ENCODE measurements at places on chromosomes 4 and X. TPM values are rescaled to one million over a fixed set of nuclear protein-coding genes. Genes with fewer than 3 reads are reported as not detected.

FANCB gene
- 6.7 TPM for total RNA-seq

DNA sequence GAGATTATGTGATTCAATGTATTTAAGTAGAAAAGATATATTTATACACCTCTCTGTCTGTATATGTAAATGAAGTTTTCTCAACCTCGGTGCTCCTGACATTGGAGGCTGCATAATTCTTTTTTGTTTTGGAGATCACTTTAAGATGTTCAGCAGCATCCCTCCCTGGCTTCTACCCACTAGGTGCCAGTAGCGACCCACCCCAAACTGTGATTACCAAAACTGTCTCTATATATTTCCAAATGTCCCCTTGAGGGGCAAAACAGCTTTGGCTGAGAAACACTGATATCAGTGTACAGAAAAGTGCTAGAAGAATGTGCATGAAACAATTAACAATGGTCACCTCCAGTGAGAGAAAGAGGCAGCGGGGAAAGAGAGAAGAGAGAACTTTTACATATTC is 51.2 kb downstream of the DCX start:
- peak; percentile 0 for DNase-seq

DNA sequence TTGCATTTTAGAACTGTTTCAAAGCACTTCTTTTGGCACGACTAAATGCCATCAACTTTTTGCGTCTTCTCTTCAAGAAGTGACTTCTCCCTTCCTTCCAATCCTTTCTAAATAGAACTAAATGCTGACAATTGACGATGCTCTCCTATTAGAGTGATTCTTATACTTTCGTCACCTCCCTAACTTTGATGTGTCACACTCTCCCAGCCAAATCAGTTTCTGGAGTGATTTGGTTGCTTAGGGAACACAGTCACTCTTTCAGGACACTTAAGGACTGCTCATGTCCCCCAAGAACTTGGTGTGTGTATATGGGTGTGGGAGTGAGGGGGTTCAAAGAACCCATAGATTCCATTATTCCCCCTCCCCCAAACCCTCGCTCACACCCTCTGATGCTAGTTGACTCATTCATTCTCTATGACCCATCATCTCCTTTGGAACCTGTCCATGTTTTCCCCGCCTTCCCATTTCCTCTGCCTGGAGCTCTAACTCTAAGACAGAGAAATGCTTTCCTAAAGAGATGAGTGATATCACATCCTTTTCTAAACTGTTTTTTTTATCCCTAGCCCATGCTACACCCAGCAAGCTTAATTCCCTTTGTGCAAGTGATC is 26.8 kb upstream of the AREG start:
- DNase-seq = no peak

DNA sequence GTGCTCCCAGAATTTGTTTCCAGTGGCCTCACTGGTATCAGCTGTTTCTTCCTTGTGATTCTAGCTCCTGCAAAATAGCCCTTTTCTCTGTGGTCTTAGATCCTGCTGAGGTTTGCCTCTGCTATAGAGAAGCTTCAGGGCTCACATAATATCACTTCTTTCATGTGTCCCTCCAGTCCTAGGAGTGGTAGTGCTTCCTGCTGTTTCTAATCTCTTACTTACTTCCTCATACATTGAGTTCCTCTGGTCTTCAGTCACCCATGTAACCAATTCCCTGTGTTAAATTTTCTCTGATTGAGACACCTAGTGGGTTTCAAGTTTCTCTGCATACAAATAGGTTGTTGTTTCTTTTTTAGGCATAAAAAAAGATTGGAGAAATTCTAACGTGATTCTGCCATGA is 1567.9 kb downstream of the ARAP2 start:
- no peak for DNase-seq

GRCh38 chr4:174274436-174274835 is 9.0 kb downstream of the FBXO8 start:
- no peak for DNase-seq

AP1S2 gene
- 802 TPM for total RNA-seq

NXF2B gene
- 0.16 TPM for total RNA-seq

- no peak for DNase-seq
Observed at GRCh38 chr4:80486603-80487002, 151.1 kb downstream of the CFAP299 start.

MAGEE1 gene
- 0.56 TPM for total RNA-seq

TGIF2LX gene
- not detected for total RNA-seq

All from SK-MEL-5 (cell line).